Stimulated activated memory B cell treated with anti-CD40 and anti-IgM and Interleukin-4, amounts not matched to agents 10 μg/mL and 1 μg/mL and 100 μg/mL, for 72 hours (primary cell): ENCODE measurements at places on chromosomes 12 and 14.
A peak's percentile ranks its signal among the peaks of the same experiment; 100 is the strongest.

DNA sequence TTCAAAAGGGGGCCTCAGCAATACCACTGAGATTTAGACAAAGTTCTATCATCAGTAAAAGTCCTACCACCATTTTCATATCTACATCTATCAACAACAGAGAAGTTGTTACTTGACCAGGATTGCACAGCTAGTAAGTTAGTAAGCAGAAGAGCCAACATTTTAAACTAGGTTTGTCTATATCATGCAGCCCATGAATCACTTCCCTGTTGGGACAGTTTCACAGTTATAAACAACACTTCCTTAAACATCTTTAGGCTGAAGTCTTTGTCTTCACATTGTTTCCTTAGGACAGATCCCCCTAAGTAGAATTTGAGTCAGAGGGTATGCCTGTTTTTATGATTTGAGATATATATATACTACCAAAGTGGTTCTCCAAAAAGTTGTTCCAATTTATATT lies 68.5 kb downstream of the DAO start:
- no peak overlapping the region for H3K27ac ChIP-seq
- ATAC-seq: no peak
- H3K4me3 ChIP-seq: no peak overlapping the region
- H3K36me3 ChIP-seq: peaks cover 6% of the 10 kb centered on the region
- H3K4me1 ChIP-seq: peaks cover 9% of the 10 kb centered on the region

GRCh38 chr14:77309131-77309530 lies 11.6 kb downstream of the POMT2 start:
- peaks cover 25% of the 10 kb centered on the region for H3K36me3 ChIP-seq
- H3K4me1 ChIP-seq: peaks cover 11% of the 10 kb centered on the region
- no peaks in the 10 kb centered on the region for H3K27me3 ChIP-seq
- ATAC-seq: no peak
- H3K27ac ChIP-seq: no peak overlapping the region

GRCh38 chr14:106209755-106210154 lies 683.4 kb downstream of the TMEM121 start:
- H3K27me3 ChIP-seq: peaks cover 41% of the 10 kb centered on the region
- no peak overlapping the region for H3K4me3 ChIP-seq
- no peak for ATAC-seq
- H3K36me3 ChIP-seq: no peaks in the 10 kb centered on the region

- no peaks in the 10 kb centered on the region for H3K27me3 ChIP-seq
- no peak overlapping the region for H3K4me3 ChIP-seq
- H3K27ac ChIP-seq: no peak overlapping the region
- H3K36me3 ChIP-seq: peaks cover 12% of the 10 kb centered on the region
Observed at GRCh38 chr14:60965402-60965801, 15.5 kb downstream of the TRMT5 start.

- no peak for ATAC-seq
- peak overlapping the region; percentile 74 for H3K27ac ChIP-seq
- peaks cover 68% of the 10 kb centered on the region for H3K4me1 ChIP-seq
- H3K27me3 ChIP-seq: no peaks in the 10 kb centered on the region
- peaks cover 68% of the 10 kb centered on the region for H3K36me3 ChIP-seq
Observed at GRCh38 chr12:11798006-11798708, 148.7 kb downstream of the ETV6 start.

GRCh38 chr12:69068448-69068847 lies 135.5 kb upstream of the CPM start:
- H3K36me3 ChIP-seq: no peaks in the 10 kb centered on the region
- H3K4me3 ChIP-seq: no peak overlapping the region
- H3K27ac ChIP-seq: no peak overlapping the region
- peak; percentile 25 for ATAC-seq
- peaks cover 6% of the 10 kb centered on the region for H3K27me3 ChIP-seq
- no peaks in the 10 kb centered on the region for H3K4me1 ChIP-seq

GRCh38 chr12:32600681-32601080 lies 78.4 kb upstream of the DNM1L start:
- ATAC-seq: no peak
- no peaks in the 10 kb centered on the region for H3K27me3 ChIP-seq
- H3K27ac ChIP-seq: no peak overlapping the region
- H3K4me3 ChIP-seq: no peak overlapping the region
- H3K4me1 ChIP-seq: no peaks in the 10 kb centered on the region

DNA sequence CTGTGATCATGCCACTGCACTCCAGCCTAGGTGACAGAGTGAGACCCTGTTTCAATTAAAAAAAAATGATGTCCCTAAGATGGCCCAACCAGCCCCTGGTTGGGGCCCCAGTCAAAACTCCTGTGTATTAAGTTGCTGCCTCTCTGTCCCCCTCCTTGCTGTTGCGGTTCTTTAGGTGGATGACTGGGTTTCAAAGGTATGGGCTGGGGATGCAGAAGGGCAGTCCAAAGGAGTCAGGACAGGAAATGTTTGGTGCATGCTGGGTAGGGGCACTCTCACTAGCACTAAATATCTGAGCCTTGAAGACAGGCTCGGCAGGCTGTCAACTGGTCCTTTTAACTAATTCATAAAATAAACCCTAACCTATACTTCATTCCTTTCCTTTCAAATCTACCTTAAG lies 12.0 kb upstream of the PIP4K2C start:
- no peaks in the 10 kb centered on the region for H3K36me3 ChIP-seq
- no peak overlapping the region for H3K4me3 ChIP-seq
- no peak for ATAC-seq
- no peak overlapping the region for H3K27ac ChIP-seq
- peaks cover 25% of the 10 kb centered on the region for H3K27me3 ChIP-seq

GRCh38 chr14:60945984-60946383 lies 34.9 kb downstream of the TRMT5 start:
- no peak overlapping the region for H3K4me3 ChIP-seq
- peak overlapping the region; percentile 22 for H3K27ac ChIP-seq
- H3K27me3 ChIP-seq: no peaks in the 10 kb centered on the region
- peaks cover 12% of the 10 kb centered on the region for H3K4me1 ChIP-seq
- no peak for ATAC-seq

GRCh38 chr14:100755649-100756048 lies 29.0 kb downstream of the DLK1 start:
- peaks cover 17% of the 10 kb centered on the region for H3K27me3 ChIP-seq
- no peak for ATAC-seq
- no peak overlapping the region for H3K27ac ChIP-seq
- no peak overlapping the region for H3K4me3 ChIP-seq
- H3K4me1 ChIP-seq: no peaks in the 10 kb centered on the region
- H3K36me3 ChIP-seq: no peaks in the 10 kb centered on the region

- peaks cover 44% of the 10 kb centered on the region for H3K27me3 ChIP-seq
- H3K4me3 ChIP-seq: no peak overlapping the region
- H3K36me3 ChIP-seq: no peaks in the 10 kb centered on the region
- no peak for ATAC-seq
- H3K27ac ChIP-seq: no peak overlapping the region
Observed at GRCh38 chr12:110270125-110270962, 10.7 kb upstream of the ATP2A2 start.

DNA sequence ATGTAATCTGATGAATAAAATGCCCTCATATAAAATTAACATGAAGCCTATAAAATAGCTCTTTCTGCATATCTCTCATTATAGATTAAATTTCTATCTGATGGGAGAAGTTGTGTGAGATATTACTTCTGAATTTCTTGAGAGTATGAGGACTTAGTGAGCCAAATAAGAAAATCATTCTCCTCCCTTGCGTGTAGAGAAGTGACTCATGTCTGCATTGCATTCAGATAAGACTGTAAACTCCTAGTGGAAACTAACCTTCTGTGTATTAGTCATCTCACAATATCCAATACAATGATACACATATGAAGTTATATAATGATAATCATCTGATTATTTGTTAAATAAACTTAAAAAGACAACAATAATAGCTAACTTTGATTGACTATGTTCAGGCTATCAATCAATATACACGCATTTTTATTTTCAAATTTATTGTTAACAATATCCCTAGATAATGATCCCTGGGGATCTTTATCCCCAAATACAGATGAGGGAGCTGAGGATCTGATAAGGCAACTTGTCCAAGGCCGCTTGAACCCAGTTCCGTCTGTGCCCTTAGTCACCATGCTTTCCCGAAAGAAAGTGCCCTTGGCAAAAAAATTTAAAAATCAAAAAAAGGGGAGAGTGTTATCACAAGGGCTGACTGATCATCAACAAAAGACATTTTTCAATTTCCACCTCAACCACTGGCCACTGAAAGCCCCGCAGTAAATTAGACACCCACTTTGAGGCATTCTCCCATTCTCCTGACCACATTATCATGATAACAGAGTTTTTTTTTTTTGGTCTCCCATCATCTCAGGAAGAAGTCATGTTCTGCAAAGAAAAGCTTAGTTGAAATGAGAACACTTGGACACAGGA lies 189.2 kb upstream of the RASSF8 start:
- H3K36me3 ChIP-seq: no peaks in the 10 kb centered on the region
- H3K4me3 ChIP-seq: no peak overlapping the region
- H3K27me3 ChIP-seq: peaks cover 21% of the 10 kb centered on the region
- H3K4me1 ChIP-seq: no peaks in the 10 kb centered on the region
- H3K27ac ChIP-seq: no peak overlapping the region

DNA sequence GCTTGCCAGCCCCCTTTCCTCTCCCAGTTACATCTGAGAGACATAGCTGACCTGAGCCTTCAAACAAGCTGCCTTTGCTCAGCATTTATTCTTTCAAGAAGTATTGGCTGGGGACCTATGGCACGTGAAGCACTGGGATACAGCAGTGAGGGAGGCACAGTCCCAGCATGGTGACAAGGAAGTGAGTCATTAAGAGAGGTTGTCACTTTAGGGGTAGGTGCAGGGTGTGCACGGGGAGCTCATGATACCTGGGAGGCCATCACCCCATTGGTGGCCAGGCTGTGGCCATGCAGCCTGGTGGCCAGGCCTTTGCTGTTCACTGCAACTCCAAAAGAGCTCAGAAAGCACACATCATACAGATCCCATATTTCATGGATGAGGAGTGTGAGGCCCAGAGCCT lies 5.7 kb upstream of the KRT75 start:
- H3K4me3 ChIP-seq: no peak overlapping the region
- ATAC-seq: no peak
- H3K27ac ChIP-seq: no peak overlapping the region
- peaks cover 39% of the 10 kb centered on the region for H3K27me3 ChIP-seq
- H3K36me3 ChIP-seq: no peaks in the 10 kb centered on the region

- H3K36me3 ChIP-seq: no peaks in the 10 kb centered on the region
- ATAC-seq: no peak
- H3K4me1 ChIP-seq: no peaks in the 10 kb centered on the region
- peaks cover 64% of the 10 kb centered on the region for H3K27me3 ChIP-seq
Observed at GRCh38 chr12:189622-189962, 24.4 kb downstream of the SLC6A12 start.

GRCh38 chr12:116547955-116548501 lies 11.2 kb upstream of the MAP1LC3B2 start:
- H3K4me3 ChIP-seq: peak overlapping the region; percentile 2
- no peaks in the 10 kb centered on the region for H3K36me3 ChIP-seq
- peak overlapping the region; percentile 79 for H3K27ac ChIP-seq

DNA sequence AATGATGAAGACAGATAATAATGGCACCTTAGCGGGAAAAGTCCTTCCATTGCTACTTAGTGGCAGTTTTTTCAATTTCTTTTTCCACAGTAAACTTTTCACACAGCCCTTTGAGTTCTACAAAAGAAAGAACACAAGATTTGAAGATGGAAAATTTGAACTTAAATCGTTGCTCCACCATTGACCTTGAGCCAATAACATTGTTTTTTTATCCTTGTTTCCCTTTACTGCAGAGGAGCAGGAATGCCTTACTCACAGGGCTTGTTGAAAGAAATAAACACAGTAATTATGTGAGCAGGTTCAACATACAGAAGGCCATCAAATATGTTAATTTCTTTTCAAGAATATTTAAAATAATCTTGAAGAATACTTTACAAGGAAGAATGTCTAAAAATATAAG lies 181.5 kb upstream of the KRR1 start:
- H3K4me1 ChIP-seq: peaks cover 6% of the 10 kb centered on the region
- H3K36me3 ChIP-seq: no peaks in the 10 kb centered on the region
- no peak for ATAC-seq
- no peak overlapping the region for H3K4me3 ChIP-seq

GRCh38 chr12:78562368-78563205 lies 302.0 kb upstream of the SYT1 start:
- no peak overlapping the region for H3K4me3 ChIP-seq
- no peak for ATAC-seq
- H3K27ac ChIP-seq: no peak overlapping the region
- H3K27me3 ChIP-seq: no peaks in the 10 kb centered on the region

DNA sequence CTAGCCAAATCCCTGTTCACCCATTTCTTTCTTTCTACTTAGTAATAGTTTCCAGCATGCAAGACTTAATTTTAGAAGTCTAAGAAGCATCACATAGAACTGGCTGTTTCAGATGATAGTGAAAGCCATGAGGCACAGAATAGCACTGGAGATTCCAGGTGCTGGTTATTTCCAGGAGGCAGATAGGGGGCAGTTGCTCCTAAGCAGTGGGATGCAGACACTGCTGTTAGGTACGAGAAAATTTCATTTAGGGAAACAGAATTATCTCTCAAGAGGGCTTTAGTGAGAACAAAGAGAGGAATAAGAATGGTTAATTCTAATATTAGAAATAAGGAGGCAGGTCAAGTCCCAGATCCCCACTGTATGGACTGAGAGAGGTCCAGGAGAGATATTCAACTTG lies 3.6 kb upstream of the MDGA2 start:
- H3K36me3 ChIP-seq: no peaks in the 10 kb centered on the region
- no peaks in the 10 kb centered on the region for H3K4me1 ChIP-seq
- peaks cover 22% of the 10 kb centered on the region for H3K27me3 ChIP-seq
- H3K4me3 ChIP-seq: no peak overlapping the region
- no peak for ATAC-seq
- no peak overlapping the region for H3K27ac ChIP-seq

DNA sequence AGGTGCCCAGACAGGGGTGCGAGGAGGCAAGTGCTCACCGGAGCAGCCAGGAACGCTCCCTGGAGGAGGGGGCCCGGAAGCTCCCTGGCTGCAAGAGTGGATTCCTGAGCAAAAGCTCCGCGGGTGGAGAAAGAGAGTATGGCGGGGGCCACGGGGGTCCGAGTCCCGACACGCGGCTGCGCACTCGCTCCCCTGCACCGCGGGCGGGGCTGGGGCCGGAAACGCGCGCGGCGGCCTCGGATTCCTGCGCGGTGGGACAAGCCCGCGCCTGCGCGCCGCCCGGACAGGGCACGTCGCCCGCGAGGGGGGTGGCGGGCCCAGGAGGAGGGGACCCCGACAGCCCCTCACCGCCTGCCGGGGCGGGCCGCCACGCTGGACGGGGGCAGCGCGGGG lies 27.8 kb upstream of the GPR132 start:
- no peaks in the 10 kb centered on the region for H3K36me3 ChIP-seq
- peak overlapping the region; percentile 85 for H3K4me3 ChIP-seq
- H3K27ac ChIP-seq: peak overlapping the region; percentile 79
- H3K4me1 ChIP-seq: peaks cover 40% of the 10 kb centered on the region
- peak; percentile 58 for ATAC-seq
- H3K27me3 ChIP-seq: peaks cover 29% of the 10 kb centered on the region

GRCh38 chr12:5507401-5507935 lies 75.6 kb downstream of the NTF3 start:
- H3K4me1 ChIP-seq: no peaks in the 10 kb centered on the region
- no peak overlapping the region for H3K4me3 ChIP-seq
- no peak for ATAC-seq
- H3K27me3 ChIP-seq: peaks cover 19% of the 10 kb centered on the region
- H3K36me3 ChIP-seq: no peaks in the 10 kb centered on the region
- no peak overlapping the region for H3K27ac ChIP-seq
